Activated T-helper 1 cell treated with anti-CD3 and anti-CD28 coated beads, Interleukin-12 subunit alpha, Interleukin-12 subunit beta, Interleukin-2, Interleukin-4 antibody, amounts not matched to agents 30 ng/mL and 10 ng/mL and 1 ng/mL, durations not matched to agents 14 hours and 24 hours and 36 hours (primary cell): ENCODE measurements at places on chromosomes 16 and 17. TPM values are rescaled to one million over a fixed set of nuclear protein-coding genes. Genes with fewer than 3 reads are reported as not detected.

DNA sequence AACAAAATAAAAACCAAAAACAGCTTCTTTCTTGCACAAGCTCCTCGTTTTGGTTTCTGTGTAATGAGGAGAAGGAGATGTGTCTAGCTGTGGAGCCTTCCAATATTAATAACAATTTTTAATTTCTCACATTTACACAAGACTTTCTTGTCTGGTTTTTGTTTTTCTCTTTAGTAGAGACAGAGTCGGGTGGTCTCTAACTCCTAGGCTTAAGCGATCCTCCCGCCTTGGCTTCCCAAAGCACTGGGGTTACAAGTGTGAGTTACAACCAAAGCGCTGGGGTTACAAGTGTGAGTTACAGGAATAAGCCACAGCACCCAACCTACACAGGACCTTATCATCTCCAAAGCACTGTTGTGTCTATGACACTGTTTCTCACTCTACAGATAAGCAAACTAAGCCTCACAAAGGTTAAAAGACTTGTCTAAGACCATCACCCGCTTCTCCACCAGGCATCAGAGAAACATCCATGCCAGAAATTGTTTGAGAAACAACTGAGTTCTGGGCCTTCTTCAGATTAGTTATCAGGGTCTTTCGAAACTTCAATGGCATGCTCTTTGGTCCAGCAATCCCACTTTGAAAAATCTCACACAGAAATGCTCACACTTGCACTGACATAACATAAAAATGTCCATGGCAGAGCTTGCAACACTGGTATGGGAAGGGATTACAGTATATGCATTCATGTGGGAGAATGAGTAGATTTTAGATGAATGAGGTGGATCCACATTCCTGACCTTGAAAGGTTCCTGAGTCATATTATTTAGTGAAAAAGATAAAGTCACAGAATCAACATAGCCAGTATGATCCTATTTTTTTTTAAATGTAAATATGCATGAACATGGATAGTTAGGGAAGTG lies 3.9 kb downstream of the ABAT start:
- peaks cover 3% of the 10 kb centered on the region for H3K27me3 ChIP-seq
- no peak overlapping the region for H3K27ac ChIP-seq
- H3K36me3 ChIP-seq, result peaks cover 2% of the 10 kb centered on the region
- peaks cover 20% of the 10 kb centered on the region for H3K4me1 ChIP-seq
- H3K4me3 ChIP-seq, result no peak overlapping the region

- no peak for DNase-seq
- no peak overlapping the region for H3K27ac ChIP-seq
- no peaks in the 10 kb centered on the region for H3K27me3 ChIP-seq
- peaks cover 6% of the 10 kb centered on the region for H3K4me1 ChIP-seq
- H3K4me3 ChIP-seq, result no peak overlapping the region
- H3K36me3 ChIP-seq, result peaks cover 32% of the 10 kb centered on the region
Measured at GRCh38 chr17:48384164-48384563, 45.9 kb downstream of the SKAP1 start.

DNA sequence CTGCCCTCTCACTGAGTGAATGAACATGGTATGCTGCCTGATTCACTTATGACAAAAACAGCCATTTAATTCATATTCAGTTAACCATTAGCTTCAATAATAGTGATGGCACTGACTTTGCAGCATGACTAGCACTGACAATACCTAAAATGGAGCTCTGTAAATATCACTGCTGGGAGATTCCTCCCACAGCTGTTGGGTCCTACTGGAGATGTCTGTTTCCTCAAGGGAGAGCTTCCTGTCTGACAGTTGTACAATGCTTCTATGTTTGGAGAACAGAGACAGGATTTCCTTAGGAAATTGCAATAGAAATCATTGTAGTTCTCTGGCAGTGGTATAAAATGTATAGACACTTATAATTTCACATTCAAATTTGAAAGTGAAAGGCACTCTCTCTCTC lies 695.9 kb upstream of the CDH8 start:
- H3K4me3 ChIP-seq, result no peak overlapping the region
- H3K27ac ChIP-seq, result no peak overlapping the region
- H3K27me3 ChIP-seq, result no peaks in the 10 kb centered on the region

DNA sequence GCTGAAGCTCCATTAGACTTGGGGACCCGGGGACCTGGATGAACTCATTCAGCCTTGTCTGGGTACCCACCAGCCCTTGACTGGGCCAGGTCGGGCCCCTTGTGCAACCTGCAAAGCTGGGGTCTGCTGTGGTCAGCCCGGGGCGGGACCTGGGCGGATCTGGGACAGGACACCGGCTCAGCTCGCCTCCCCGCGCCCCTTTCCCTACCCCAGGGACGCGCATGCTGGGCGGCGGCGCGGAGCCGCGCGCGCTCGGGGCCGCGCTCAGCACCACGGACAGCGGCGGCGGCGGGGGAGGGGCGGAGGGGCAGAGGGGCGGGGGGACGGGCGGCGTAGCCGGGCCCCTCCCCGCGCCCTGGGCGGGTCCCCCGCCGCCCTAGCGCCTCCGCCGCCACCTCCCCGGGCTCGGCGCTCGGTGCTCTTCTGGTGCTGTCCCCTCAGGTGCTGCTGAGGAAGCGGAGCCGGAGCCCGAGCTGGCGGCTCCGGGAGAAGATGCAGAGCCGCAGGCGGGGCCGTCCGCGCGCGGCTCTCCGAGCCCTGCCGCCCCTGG lies 7.4 kb downstream of the ACD start:
- DNase-seq, result no peak
- H3K36me3 ChIP-seq, result peaks cover 34% of the 10 kb centered on the region
- peaks cover 4% of the 10 kb centered on the region for H3K4me1 ChIP-seq

DNA sequence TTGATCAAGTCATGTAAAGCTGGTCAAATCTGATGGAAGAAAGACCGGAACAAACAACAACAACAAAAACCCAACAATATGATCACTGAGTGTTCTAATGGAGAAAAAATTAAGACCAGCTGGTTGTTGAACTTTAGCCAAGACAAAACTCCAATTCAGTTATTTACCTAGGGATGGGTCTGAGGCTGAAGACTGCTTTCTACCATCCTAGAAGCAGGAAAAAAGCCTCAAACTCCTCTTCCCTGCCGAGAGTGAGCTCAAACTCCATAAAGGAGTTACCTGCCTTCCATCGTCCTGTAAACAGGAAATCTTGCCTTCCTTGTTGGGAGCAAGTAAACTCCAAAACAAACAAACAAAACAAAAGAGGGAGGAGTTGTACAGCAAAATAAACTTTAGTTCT lies 23.1 kb upstream of the TMEM98 start:
- no peak for DNase-seq
- peaks cover 8% of the 10 kb centered on the region for H3K27me3 ChIP-seq
- no peaks in the 10 kb centered on the region for H3K36me3 ChIP-seq

DNA sequence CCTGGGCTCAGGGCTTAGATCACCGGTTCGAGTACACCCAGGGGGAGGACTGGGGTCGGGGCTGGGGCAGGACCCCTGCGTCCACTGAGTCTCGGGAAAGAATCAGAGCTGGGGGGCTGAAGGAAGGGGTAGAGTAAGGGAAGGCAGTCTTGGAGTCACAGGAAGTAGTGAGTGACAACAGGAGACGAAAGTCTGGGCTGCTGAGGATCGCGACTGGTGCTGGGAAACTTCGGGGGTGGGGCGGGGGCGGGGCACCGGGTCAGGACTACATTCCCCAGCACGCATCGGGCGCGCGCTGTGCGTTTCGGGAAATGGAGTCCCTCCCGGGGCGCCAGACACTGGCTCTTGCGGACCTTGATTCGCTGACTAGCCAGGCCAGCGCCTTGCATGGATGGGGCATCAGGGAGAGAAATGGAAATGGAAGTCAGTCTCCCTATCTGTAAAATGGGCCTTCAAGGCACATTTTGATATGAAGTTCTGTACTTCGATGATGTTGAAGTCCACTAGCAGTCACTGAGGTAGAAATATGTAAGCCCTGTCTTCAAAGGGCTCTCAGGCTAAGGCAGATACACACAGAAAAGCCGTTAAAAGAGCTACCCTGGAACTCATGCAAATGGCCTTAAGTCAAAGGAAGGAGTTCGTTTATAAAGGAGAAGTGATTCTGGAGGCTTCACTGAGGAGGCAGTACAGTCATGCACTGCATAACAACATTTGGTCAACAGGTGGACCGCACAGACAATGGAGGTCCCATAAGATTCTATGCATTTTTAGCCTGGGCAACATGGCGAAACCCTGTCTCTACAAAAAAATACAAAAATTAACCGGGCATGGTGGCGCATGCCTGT lies 697 bp downstream of the CTF1 start:
- peak overlapping the region; percentile 53 for H3K4me3 ChIP-seq
- peak overlapping the region; percentile 73 for H3K27ac ChIP-seq
- H3K4me1 ChIP-seq, result peaks cover 53% of the 10 kb centered on the region
- no peaks in the 10 kb centered on the region for H3K36me3 ChIP-seq
- DNase-seq, result peak; percentile 74
- no peaks in the 10 kb centered on the region for H3K27me3 ChIP-seq

GRCh38 chr17:78993241-78993956 lies 13.7 kb upstream of the LGALS3BP start:
- no peaks in the 10 kb centered on the region for H3K27me3 ChIP-seq
- no peak for DNase-seq
- peaks cover 40% of the 10 kb centered on the region for H3K36me3 ChIP-seq
- no peak overlapping the region for H3K4me3 ChIP-seq
- no peak overlapping the region for H3K27ac ChIP-seq

DNA sequence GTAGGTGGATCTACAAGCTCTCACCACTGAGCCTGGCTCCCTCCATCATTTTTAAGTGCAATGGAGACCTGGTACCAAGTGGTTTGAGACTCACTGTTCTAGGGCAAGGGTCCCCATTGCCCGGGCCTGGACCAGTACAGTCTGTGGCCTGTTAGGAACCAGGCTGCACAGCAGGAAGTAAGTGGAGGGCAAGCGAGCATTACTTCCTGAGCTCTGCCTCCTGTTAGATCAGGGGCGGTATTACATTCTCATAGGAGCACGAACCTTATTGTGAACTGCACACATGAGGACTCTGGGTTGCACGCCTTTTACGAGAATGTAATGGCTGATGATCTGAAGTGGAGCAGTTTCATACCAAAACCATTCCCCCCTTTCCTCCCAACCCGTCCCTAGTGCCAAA lies 6.8 kb upstream of the ZNF594 start:
- no peaks in the 10 kb centered on the region for H3K4me1 ChIP-seq
- no peak for DNase-seq
- H3K36me3 ChIP-seq, result no peaks in the 10 kb centered on the region
- no peak overlapping the region for H3K27ac ChIP-seq

DNA sequence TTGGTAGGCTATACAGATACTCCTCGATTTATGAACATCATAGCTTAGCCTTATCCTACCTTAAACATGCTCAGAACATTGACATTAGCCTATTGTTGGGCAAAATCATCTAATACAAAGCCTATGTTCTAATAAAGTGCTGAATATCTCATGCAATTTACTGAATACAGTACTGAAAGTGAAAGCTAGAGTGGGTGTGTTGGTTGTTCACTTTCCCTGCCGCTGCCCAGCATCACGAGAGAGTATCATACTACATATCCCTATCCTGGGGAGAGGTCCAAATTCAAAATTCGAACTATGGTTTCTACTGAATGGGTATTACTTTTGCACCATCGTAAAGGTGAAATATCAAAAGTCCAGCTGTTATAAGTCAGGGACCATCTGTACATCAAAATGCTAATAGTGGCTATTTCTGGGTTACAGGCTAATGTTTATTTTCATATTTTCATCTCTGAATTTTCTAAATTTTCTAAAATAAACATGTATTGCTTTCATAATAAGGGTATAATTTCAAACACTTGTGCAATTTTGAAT lies 54.5 kb downstream of the NACA2 start:
- no peaks in the 10 kb centered on the region for H3K4me1 ChIP-seq
- H3K27ac ChIP-seq, result no peak overlapping the region
- DNase-seq, result no peak

Gene GSDMA
- 0.42 and 0.73 TPM in 2 replicates for total RNA-seq

DNA sequence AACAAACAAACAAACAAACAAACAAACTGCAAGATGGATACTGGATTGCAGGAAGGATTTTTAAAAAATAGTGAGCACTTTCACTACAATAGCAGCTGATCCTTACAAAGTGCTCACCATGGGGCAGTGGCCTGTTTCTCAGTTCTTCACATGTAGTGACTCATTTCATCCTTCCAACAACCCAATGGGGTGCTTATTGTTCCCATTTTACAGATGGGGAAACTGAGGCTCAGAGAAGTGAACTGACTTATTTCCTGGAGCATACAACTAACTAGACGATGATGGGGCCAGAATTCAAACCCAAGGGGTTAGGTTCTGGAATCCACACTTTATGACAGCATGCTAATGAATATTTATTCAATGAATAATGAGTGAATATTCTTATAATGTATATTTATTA lies 61.2 kb downstream of the MYH11 start:
- H3K27me3 ChIP-seq, result peaks cover 4% of the 10 kb centered on the region
- no peak overlapping the region for H3K4me3 ChIP-seq
- H3K4me1 ChIP-seq, result no peaks in the 10 kb centered on the region
- DNase-seq, result no peak
- no peaks in the 10 kb centered on the region for H3K36me3 ChIP-seq

Gene OMG
- total RNA-seq, result 0.10 TPM in 2 replicates

- H3K4me1 ChIP-seq, result no peaks in the 10 kb centered on the region
- no peak overlapping the region for H3K27ac ChIP-seq
- H3K4me3 ChIP-seq, result no peak overlapping the region
- H3K36me3 ChIP-seq, result no peaks in the 10 kb centered on the region
Measured at GRCh38 chr17:69111794-69112193, 29.9 kb downstream of the ABCA6 start.
